Tongue (tissue), 3 donors: ENCODE measurements at places on chromosomes 6 and 20.

- no peak for DNase-seq
Observed at GRCh38 chr6:9628819-9629218, 786.1 kb downstream of the TFAP2A start.

DNA sequence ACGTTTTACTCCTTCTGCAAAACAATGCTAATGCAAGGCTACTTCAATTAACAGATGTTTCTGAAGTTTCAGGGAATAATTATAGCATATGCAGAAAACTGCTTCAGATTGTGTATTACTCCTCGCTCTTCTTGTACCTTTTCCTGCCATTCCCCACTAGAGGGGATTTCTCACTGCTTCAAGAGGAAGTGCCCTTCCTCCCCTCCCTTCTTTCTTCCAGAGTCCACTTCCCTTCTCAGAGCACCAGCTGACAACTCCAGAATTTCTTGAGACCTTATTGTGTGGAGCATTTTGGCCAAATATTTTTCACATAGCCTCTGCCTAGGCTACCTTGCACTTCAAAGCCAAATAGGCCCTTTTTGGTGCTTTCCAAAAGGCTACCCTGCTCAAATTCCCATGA is 12.7 kb upstream of the MCUR1 start:
- DNase-seq = no peak

GRCh38 chr20:23596579-23597250 is 9.0 kb downstream of the CST9 start:
- DNase-seq = no peak

DNA sequence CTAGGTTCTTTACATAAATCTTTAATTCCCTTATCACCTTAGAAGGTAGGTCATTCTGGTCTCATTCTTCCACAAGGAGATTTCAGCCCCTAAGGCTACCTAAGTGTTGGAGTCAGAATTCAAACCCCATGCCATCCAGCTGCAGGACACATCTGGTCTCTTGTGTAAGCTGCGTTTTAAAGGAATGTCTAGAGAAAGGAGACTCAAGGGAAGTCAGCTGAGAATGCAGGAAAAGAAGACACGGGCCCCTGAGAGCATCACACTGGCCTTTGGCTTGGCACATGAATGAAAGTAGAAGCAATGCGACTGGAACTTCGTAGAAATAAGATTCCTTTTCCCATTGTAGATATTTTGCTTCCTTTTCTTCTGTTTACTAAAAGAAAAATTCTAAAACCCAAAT is 76.7 kb upstream of the SYNJ2 start:
- no peak for DNase-seq

GRCh38 chr6:168385858-168386735 is 54.9 kb upstream of the SMOC2 start:
- DNase-seq = no peak

DNA sequence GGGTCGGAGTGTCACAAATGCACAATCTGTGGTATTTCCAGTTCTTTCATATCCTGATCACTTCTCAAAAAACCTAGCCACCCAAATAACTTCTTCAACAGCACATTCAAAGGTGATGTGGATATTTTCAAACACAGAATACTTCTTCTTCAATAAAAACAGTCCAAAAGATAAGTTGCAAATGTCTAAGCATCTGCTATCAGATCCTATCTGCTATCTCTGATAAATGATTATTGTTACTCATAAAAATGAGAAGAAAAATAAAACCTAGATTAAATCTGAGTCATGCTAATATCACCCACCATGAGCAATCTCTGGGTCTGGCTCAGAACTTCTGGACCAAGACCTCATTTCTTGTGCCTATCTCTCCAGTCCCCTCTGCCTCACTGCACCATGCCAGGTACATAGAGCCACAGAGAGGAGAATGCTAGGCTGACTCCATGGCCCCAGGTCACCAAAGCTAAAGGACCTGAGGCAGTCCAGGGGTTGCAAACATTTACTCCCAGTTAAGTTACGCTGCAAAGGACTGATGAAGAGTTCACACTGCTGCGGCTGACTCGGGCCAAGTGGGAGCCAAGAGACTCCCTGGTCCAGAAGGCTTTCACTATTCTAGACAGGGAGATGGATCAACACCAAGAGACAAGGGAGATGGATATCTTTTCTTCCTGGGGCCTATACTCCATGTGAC is 101.4 kb downstream of the KIF13A start:
- no peak for DNase-seq

DNA sequence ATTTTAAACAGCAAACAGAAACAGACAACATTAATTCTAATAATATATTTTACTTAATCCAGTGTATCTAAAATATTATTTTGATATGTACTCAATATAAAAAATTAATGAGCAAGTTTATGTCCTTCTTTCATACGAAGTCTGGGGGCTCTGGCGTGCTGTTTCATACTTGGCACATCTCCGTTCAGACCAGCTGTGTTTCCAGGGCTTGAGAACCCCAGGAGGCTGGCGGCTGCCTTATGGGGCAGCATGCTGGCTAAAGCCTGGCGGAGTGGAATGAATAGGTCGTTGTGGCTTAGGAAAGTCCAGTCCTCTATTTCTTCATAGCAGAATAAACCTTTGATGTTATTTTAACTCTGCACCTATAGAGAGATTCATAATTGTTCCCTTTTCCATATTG is 43.3 kb downstream of the DUSP22 start:
- peak; percentile 61 for DNase-seq

DNA sequence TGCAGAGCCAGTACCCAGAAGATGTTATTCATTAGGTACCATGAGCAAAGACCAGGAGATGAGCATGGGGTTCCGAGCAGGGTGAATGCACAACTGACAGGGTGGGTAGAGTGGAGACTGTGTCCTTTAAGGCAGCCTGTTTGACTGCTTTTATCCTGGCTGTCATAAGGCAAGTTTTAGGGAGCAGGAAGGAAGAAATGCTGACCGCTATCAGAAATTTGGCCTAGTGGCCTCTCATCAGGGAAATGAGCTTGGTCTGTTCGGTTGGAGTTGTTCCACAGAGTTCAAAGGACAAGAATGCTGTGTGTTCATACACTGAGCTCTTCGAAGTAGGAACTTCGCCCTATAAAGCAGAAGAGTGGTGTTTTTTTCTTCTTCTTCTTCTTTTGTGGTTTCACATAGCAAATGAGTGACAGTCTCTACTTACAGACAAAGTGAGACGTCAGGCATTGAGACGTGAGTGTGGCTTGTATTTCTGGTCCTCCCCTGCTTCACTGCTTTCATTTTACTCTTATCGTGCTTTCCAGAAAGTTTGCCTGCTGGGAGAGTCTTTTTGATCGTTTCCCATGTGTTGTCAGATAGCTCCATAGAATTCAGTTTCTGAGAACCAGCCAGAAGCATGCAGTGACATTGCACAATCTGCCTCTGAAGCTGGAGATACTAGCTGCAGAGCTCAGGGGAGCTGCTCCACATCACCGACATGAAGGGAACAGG is at the start of gene CASS4:
TSS of gene CASS4 (plus strand) at position 502 of the 714 bp plus-strand sequence. CDS start at position 701, 199 bp downstream.
- DNase-seq = no peak

- peak; percentile 55 for DNase-seq
Observed at GRCh38 chr20:46894579-46894958, at the start of gene EYA2. Gene EYA2, plus strand, starts transcription at chr20:46894843. Its CDS starts 95,168 bp downstream, at chr20:46990011.

DNA sequence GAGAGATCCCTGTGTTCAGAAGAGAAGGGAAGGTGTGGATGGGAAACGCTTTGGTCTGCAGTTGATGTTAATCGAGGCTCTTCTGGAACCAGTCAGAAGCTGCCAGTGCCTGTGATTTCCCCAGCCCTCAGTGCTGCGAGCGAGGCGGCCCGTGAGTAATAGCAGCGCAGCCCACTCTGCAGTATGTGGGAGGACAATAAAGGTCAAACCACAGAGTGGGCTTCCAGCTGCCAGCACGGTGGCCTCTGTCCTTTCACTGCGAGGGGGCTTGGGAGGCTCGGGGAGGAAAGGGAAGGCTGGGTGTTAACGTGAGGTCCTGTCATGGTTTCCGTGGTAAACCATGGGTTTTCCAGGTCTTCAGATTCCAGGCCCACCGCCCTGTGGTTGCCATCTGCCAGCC is 32.3 kb upstream of the TAGAP start:
- DNase-seq = no peak

GRCh38 chr6:160507420-160507819 is 156.7 kb downstream of the LPA start:
- DNase-seq = no peak

DNA sequence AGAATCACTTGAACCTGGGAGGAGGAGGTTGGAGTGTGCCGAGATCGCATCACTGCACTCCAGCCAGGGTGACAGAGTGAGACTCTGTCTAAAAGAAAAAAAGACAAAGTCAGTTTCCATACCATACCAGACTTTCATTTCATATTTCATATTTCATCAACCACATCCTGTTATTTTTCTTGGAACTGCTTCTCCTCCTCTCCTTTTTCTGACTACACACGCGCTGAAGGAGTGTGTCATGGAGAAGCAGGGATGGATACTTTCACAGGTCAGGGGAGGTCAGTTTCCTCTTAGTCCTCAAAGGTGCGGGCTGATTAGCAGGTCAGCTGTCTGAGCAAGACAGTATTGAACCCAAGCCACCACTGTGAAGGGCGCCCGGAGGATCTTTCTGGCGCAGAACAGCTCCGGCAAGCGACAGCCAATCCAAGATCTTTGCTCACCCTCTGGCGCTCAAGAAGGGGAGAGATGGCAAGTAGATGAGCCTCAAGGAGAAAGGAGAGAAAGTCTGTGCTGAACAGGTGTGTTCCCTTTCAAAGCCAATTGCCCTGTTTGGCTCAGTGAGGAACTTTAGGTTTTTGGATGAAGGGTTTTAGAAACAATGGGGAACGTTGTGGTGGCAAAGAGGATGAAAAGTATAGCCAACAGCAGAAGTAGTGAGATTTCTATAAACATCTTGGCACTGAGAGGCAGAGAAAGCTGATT is 18.9 kb upstream of the SYNJ2 start:
- DNase-seq = peak; percentile 20

GRCh38 chr6:151044465-151045441 is 179.3 kb downstream of the MTHFD1L start:
- DNase-seq = peak; percentile 89

- DNase-seq = no peak
Observed at GRCh38 chr6:112274774-112275173, 20.4 kb upstream of the LAMA4 start.

DNA sequence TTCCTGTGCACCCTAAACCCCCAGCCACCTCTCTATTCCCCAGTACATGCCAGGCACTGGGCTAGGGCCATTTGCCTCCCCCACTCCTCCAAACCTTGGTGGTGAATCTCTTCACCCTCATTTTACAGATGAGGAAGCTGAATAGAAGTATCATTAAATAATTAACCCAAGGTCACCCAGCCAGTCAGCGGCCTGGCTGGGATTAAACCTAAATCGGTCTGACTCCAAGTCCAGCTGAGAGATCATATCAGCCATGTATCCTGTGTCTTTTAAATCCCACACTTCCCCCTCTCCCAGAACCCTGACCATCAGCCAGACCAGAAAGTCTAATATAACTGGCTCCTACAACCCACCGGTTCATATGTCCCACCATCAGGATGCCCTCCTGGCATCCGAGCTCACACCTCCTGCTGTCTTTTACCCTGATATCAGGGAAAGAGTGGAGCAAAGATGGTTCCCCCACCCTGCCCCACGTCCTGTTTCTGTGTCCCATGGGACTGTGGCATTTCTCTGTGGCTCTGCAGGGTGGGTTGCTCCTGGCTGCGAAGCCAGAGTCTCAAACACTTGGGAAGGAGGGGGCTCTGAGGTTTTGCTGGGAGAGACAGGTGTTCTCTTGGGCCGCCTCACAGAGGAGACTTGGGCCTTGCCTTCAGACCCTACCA is 145.3 kb downstream of the VEGFA start:
- DNase-seq = no peak

- DNase-seq = peak; percentile 15
Observed at GRCh38 chr6:37741757-37742400, 44.2 kb upstream of the MDGA1 start.

DNA sequence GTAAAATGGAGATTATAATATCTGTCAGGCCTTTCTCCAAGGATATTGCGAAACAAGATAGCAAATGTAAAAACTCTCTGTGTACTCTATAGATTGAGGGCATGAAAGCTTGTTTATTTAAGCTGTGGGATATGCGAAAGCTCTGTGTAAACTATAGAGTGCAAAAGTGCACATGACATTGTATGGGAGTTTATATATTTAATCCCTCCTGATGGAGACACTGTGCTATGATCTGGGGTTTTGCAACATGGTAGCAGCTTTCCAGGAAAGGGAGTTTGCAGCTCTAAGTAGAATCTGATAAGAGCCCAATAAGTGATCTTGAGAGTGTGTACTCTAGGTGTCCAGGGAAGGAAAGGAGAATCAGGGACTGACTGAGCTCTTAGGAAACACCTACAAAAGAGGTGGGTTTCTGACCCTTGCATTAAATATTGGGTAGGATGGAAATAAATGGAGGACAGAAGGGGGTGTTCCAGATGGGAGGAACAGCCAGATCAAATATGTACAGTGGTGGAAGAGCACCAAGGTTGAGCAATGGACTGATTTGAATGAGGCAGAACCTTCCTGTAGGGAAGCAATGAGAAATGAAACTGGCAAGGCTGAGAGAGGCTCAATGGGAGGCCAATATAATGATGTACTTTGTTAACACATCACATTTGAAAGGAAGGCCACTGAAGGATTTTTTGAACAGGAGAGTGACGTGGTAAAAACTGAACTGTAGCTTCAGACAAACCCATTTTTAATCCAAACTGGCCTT is 450.1 kb downstream of the GJA1 start:
- no peak for DNase-seq

DNA sequence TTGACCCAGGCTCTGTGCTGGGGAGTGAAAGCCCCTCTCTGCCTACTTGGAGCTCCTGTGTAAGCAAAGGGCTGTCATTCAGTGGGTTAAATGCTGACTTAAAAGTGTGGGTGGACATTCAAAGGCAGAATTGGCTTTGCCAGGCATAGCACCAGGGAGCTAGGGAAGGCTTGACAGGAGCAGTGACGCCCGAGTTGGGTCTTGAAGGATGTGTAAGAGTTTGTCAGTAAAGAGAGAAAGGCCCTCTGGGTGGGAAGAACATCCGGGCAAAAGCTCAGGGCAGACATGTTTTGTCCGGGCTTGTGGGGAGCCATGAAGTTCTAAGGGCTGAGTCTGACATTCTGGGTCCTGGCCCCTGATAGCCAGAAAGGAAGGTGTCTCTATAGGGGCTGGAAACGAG is 27.9 kb upstream of the CHMP4B start:
- no peak for DNase-seq

DNA sequence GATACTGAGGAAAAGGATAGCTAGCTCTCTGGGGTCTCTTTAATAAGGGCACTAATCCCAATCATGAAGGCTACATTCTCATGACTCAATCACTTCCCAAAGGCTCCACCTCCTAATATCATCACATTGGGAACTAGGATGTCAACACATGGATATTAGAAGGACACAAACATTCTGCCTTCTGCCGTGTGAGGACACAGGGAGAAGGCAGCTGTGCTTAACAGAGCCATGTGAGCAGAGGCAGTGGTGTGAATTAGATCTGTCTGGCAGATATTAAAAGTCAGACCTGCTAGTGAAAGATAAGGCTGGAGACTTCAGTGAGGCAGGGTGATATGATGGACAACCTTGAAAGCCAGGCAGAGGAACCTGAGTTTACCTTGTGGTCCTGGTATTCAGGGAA is 341.9 kb downstream of the ARHGAP18 start:
- DNase-seq = no peak

DNA sequence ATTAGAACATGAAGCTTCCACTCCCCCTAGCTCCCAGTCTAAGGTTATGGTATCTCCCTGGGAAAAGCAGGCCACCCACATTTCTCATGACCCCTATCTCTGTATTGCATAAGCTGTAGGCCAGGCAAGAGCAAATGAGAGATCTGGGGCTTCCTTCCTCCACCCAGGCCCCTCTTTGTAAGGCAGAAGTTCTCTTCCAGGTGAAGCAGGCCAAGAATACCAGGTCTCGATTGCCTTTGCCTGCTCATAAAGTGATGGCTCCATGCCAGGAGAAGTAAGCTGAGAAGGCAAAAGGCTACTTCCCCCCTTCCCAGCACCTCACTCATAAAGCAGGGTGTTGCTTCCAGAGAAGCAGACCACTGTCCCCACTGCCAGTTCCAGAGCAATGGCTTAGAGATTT is 144.1 kb upstream of the KCNK16 start:
- no peak for DNase-seq
